ENCODE measurements at places on chromosomes 3 and 15.

GRCh38 chr15:101657968-101658784, 6.0 kb upstream of the TM2D3 start:
- DNase-seq = no peak

- no peak for DNase-seq
These were observed 22.6 kb downstream of the RARRES1 start for GRCh38 chr3:158709666-158710083.

GRCh38 chr15:41648770-41649169, 11.4 kb upstream of the MGA start:
- no peak for DNase-seq

DNA sequence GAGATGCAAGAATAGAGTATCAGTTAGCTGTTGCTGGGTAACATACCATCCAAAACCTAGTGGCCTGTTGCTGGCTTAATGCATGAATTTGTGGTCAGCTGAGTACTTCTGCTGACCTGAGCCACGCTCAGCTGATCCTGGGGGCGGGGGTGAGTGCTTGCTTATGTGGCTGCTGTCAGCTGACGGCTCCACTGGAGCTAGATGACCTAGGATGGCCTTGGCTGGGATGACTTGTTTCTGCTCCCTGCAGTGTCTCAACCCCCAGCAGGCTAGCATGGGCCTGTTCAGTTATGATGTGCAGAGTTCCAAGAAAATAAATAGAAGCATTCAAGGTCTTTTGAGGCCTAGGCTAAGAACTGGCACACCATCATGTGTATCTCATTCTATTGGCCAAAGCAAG, 63.9 kb downstream of the FBLN2 start:
- DNase-seq = peak; percentile 79

DNA sequence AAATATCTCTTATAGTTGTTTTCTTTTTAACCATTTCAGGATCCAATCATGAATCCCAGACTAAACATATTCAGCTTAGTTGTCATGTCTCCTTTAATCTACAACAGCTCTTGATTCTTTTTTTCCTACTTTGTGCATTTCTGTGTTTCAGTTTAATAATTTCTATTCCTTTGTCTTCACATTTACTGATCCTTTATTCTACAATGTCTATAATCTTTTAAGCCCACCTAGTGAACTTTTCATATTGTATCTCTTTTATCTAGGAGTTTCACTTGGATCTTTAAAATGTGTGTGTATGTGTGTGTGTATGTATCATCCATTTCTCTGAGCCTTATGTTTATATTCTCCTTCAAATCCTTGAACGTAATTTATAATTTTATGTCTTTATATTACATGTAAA, 70.1 kb downstream of the RNF13 start:
- no peak for DNase-seq

GRCh38 chr15:91929509-91929908, 76.0 kb downstream of the SLCO3A1 start:
- no peak for DNase-seq

GRCh38 chr3:195876297-195877064, 31.9 kb downstream of the TNK2 start:
- DNase-seq = peak; percentile 57

All from tibial artery (tissue), 4 donors.